GM12878 (cell line): ENCODE measurements at places on chromosomes 7 and 10.

DNA sequence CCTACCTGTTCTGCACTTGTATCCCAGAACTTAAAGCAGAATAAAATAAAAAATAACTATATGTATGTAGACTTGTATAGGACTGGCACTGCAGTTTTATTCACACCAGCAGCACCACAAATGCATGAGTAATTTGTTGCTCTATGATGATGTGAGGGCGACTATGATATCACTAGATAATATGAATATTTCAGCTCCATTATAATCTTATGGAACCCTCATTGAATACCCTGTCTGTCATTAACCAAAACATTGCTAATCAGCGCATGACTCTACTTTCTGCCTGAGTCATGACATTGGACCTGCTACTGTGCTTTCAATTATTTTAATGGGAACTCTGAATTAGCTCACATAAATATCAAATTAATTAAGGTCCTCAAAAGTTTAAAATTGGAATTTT is 129.4 kb upstream of the RHOBTB1 start:
- no peak for DNase-seq

DNA sequence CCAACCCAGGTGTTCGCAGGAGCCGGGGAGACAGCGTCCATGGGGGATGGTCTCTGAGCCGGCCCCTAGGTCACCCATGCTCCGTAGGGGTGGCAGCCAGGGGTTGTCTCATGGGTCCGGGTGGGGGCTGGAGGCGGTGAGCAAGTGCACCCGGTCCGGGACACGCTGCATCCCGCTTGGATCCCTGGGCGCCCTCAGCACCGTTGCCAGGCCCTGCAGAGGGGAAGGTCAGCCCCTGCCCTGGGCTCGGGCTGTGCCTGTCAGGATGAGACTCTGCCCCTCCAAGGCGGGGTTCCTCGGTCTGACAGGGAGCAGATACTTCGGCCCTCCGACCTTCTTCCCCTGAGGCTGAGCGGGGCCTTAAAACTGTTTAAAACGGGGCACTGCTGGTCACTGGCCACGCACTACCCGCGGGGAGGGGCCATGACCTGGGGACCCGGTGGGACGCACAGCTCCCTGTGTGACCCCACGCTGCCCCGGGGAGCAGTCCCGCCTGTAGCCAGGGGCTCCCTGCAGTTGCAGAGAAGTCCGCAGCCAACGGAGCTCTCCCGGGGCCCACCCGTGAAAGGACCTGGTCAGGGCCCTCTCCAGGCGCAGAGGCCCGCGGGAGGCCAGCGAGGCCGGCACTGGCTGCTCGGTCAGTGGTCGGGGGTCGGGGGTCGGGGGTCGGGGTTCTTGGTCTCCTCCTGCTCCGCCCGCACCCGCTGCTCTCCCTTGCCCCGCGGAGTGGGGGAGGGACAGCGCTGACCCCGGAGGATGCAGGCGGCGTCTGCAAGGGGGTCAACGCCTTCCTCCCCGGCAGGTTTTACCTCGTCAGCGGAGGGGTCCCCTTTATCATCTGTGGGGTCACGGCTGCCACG is 33.4 kb upstream of the KNDC1 start:
- DNase-seq = no peak

- DNase-seq = peak; percentile 2
These were observed 274.2 kb downstream of the BAMBI start for GRCh38 chr10:28951484-28951883.

- no peak for DNase-seq
These were observed 13.2 kb downstream of the ZMIZ1 start for GRCh38 chr10:79082035-79082373.

- DNase-seq = no peak
These were observed 13.4 kb downstream of the PITRM1 start for GRCh38 chr10:3159152-3159551.

DNA sequence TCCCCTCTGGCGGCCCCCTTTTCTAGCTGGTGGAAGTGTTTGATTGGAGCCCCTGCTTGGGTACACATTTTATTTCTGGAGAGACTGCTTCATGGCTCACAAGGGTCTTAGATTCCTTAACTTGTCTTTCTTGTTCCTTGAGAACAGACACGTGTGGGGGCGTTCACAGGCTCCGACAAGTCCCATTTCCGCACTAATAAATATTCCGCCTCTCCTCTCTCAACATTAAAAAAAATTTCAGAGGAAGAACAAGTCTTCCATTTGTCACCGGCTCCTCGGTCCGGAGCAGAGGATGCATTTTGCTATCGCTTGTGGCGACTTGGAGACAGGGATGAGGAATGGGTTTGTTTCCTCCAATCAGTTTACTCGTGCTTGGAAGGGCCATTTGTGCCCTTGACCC is 134.0 kb upstream of the PODXL start:
- no peak for DNase-seq

DNA sequence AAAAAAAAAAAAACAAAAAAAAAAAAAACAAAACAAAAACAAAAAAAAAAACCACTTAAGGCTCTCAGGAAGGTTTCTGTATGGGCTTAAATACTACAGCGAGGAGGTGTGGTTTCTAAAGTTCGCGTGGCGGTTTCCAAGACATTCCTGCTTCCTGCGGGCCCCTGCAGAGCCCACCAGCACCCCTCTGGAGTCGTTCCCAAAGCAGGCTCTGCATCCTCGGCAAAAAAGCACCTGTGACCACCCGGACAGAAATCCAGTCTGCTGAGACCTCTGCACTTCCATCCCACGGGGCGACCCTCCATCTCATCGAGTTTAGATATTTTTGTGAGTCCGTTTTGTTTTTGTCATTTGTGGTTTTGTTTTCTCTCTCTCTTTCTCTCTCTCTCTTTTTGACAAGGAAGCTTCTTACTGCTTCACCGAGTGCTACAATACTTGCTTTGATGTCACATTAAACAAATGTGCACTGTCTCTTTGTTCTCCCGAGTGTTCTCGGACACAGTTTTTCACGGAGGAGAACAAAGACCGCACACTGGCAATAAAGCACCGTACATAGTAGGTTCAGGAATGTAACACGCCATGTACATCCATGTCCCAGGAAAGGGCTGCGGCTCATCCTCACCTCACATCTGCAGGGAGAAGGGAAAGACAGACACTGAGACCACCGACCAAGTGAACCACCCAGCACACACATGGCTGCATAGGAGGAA is 21.5 kb downstream of the PDGFA start:
- no peak for DNase-seq

GRCh38 chr7:137418841-137419240 is 75.3 kb upstream of the PTN start:
- no peak for DNase-seq

DNA sequence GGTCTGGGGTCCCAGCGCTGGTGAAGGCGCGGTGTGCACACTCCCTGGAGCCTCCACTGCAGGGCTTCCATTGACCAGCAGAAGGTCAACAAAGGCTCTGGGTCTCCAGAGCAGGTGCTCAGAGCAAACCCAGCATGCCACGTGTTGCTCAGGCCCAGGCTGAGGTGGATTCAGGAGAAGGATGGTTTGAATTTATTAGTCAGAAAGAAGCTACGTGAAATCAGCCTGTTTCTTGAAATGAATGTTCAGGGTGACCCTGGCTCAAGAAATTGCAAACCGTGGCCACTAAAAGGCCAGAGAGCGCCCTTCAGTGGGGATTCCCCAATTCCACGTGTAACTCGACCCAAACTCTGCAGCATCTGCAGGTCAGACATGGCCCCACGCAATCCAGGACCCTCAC is 82.7 kb upstream of the PFKP start:
- no peak for DNase-seq

GRCh38 chr10:132326344-132326889 is 5.6 kb upstream of the LRRC27 start:
- no peak for DNase-seq

DNA sequence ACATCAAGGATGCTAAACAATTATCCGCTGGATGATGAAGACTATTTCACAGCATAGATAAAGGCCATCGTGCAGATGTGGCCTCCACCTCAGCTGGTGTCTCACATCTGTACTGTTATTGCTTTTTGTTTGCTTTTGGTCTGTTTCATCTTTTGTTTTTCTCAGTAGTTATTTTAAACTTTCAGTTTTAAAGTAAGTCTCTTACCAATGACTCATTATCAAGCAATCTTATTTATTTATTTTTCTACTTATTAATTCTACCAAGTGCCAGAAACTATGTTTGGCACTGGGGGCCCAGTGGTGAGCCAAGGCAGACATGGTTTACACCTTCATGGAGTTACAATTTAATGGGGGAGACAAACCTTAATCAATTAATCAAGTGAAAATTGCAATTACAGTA is 250.9 kb upstream of the TMEM72 start:
- no peak for DNase-seq
